Activated T-helper 1 cell treated with anti-CD3 and anti-CD28 coated beads, Interleukin-2, amount 50 U/mL, for 16 hours (primary cell): ENCODE measurements at places on chromosomes 6 and 20.

- no peak for DNase-seq
These were observed 69.3 kb upstream of the EYS start for GRCh38 chr6:65776332-65776731.

DNA sequence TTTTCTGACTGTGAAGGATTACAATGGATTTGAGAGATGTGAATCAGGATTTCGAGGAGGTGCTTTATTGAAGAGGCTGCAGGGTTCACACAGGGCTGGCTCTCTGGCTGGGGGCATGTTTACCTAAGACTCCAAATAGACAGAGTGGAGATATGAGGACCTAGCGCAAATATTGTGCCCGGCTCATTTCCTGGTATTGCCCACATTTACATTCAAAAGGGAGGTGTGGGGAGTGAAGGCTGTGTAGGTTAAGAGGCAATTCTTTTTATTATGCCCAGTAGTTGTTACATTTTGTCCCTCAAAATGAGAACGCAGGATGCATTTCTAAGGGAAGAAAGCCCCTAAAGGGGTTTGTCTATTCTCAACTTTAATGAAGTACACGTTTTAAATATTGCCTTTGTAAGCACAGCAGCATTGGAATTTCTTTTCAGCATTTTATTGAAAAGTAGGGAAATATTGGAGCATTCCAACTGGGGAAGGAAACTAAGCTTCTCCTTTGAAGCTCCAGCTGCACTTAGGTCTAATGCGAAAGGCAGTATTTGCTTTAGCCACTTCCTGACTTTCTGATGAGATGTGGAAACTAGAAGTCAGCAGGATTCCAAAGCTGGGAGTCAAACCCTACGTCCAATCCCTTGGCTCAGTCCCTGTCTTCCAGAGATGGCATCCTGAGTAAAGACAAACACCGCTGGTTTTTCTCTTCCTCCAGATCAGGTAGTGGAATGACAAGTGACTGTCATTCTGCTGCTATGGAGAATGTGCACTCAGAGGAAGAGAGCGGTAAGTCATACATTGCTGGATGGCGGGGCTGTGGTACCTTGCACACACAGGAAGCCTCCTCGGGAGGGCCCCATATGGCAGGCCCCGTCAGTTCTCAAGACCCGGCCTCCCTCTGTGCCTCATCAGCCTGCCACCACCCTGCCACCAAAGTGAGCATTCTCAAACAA is 70.7 kb downstream of the MYB start:
- DNase-seq, result no peak

DNA sequence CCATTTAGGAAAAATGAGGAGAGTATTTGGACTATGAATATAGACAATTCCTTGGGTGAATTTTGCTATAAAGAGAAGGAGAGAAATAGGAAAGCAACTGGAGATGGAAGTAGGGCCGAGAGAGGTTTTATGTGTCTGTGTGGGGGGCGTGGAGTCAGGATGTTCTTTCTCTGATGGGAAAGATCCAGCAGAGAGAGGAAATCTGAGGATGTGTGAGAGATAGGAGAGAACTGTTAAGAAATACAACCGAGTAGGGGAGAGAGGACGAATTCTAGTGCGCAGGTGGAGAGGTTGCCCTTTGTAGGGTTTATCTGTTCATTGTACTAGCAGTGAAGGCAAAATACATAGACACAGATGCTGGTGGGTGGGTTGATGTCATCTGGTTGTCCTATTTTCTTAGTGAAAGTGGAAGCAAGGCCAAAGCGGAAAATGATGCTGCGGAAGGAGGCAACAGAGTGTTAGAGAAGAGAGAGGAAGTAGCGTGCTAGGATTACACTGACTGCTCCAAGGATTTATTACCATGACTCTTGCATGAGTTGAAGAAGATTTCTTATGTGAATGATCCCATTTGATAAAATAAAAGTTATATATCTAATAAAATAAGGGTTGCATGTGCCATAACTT is 57.7 kb downstream of the CLVS2 start:
- no peak for DNase-seq

GRCh38 chr6:144066741-144067484 is 28.5 kb downstream of the SF3B5 start:
- DNase-seq, result no peak

DNA sequence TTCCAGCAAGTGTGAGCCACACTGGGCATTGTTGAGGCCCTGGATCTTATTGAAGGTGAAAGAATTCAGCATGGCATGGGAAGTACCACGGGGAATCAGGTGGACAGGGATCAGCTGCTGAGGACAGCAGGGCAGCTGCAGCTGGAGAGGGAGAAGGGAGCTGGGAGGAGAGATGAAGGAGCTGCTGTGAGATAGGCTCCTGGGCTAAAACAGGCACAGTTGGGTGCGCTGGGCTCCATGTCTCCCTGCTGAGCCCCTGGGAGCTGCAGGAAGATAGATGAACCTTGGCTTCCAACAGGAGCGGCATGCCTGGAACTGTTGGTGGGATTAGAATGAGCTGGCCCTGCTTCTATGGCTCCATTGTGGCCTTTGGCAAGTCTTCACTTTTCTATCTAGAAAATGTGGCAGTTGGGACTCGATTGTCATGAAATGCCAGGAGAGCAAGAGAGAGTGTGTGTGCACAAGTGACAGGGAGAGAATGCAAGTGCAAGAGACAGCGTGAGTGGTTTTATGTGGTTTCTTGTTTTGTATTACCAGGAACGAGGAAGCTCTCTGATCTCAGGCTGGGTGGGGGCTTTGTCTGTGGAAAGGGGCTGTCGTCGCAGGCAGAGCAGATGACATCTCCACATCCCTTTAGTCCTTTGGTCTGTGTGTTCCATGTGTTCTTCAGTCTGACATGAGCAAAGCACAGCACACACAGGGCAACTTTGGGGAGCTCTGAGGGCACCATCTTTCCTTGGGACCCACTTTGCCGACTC is 20.4 kb downstream of the SNPH start:
- DNase-seq, result no peak

DNA sequence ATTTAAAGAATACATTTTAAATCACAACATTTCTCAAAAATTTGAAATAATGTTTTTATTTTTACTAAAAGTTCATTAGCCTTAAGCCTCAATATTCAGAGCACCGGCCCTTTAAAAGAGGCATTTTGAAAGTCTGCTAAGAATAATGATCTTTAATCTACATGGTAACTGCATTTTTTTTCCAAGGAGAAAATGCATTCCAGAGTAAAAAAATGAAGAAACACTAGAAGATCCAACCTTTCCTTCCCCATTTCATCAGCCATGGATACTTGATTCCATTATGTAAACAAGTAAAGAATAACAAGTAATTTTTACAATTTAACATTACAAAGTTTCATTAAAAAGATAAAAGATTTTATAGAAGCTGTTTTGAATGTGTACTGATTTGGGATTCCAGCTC is 21.8 kb downstream of the LCA5 start:
- no peak for DNase-seq

GRCh38 chr6:56346958-56347357 is 99.6 kb upstream of the COL21A1 start:
- DNase-seq, result no peak

DNA sequence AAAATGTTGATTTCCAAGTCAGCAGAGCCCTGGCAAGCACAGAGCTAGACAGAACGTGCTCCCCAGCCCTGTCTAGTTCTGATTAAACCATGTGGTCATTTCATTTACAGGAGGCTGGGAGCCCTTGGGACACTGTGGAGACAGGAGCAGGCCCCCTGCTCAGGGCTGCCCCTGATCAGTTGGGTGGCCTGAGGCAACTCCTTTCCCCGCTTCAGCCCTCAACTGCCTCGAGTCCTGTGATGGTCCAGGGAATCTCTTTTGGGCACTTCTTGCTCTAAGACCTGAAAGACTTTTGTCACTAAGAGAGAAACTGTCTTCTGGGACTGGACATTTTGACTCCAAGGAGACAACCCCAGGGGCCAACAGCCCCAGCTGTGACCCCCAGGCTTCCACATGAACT is 13.5 kb downstream of the DYNLRB1 start:
- no peak for DNase-seq

- peak; percentile 40 for DNase-seq
These were observed 8.1 kb upstream of the ATXN1 start for GRCh38 chr6:16769131-16769985.

DNA sequence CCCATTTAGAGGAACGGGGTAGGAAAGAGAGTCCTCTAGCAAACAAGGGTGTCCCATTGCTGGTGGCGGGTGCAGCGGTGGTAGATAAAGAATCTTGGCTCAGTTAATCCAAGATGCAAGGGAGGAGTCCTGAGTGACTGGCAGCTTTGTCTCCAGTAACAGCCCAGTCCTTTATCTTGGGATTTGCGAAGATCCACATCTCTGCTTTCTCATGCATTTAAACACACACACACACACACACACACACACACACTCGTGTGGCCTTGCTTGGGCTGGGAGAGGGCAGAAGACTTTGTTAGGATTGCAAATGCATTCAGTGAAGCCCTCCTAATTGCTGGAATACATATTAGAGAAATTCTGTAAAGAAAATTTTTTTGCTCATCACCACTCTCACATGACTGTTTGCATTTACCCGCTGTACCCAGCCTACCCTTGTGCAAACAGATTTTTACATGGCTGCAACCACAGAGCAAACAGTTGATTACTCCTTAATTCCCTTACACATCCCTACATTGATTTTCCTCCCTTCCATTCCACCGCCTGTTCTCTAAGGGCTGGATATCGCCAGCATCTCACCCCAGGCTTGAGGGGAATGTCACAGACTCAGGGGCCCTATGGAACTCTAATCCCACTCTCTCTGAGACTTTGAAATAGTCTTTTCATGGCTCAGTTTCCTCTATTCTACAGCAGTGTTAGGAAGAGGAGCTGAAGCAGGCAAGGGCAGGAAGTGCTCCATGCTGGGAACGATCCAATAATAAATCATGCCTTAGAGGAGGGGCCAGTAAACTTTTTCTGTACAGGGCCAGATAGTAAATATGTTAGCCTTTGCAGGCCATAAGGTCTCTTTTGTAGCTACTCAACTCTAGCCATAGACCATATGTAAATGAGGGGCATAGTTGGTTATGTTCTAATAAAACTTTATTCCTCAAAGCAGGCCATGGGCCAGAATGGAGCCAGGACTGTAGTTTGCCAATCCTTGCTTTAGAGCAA is 3.5 kb downstream of the C6orf132 start:
- no peak for DNase-seq

DNA sequence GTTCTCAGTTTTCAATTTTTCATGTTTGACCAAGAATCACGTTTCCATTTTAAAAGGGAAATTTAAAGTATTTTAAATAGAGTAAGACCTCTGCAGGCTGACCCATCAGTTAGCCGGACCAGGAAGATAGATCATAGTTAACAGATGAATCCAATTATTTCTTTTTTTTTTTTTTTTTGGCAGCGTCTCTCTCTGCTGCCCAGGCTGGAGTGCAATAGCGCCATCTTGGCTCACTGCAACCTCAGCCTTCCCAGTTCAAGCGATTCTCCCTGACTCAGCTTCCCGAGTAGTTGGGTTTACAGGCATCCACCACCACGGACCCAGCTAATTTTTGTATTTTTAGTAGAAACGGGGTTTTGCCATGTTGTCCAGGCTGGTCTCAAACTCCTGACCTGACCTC is 256.7 kb upstream of the CNR1 start:
- no peak for DNase-seq

DNA sequence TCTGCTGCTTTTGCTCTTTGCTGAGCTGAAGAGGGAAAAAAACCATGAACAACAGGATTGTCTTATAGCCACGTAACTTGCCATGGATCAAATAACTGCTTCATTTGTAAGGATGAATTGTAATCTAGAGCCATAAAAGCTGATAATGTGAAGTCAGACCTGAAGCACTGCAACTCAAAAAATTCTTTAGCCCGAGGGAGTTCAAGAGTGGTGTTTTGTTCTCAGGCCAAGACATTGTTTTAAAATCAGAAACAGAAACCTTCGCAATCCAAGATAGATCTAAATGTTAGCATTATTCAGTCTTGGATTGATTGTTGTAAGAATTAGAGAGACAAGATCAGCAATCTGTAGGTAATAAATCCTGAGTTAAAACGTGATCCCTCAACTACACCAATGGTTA is at the start of gene TRAPPC3L:
Gene TRAPPC3L (minus strand): TSS at position 34 of the 400 bp plus-strand sequence. CDS start 170 bp downstream, outside the sequence.
- no peak for DNase-seq

- DNase-seq, result no peak
These were observed 109.4 kb upstream of the AKAP12 start for GRCh38 chr6:151130329-151130728.

DNA sequence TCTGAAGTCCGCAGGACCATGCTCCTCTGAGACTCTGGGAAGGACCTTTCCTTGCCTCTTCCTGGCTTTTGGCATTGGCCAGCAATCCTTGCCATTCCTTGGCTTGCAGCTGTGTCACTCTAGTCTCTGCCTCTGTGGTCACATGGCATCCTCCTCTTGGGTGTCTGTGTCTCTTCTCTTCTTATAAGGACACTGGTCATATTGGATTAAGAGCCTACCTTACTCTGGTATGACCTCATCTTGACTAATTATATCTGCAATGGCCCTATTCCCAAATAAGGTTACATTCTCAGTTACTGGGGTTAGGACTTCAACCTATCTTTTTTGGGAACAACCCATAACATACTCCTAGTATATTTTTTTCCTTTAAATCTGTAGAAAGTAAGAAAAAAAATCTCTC is 49.9 kb upstream of the GTSF1L start:
- no peak for DNase-seq

DNA sequence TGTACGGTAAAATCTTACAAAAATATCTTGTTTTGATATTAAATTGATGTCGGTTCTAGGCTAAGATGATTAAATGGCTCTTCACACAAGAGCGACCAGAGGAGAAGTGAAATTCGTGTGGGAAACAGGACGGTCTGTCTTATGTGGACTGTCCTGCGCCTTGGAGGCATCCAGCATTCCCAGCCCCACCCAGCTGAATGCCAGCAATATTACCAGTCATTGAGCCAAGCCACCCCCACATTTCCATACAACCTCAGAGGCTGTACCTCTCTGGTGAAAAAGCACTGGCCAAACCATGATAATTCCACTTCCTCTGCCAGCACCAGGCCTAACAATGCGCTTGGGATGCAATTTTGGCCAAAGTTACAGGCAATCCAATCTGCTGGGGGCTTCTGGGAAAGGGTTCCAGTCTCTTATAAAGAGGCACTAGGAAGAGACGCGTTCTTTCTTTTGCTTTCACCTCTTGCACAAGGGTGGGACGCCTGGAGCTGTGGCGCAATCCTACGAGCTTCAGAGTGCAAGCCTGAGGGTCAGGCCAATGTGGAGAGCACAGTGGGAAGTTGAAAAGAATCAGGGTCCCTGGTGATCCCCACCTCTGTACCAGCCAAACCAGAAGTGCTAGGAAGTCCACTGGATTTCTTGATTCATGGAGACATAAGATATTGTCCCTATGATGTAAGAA is 213.1 kb downstream of the PREX1 start:
- no peak for DNase-seq
